ENCODE measurements at places on chromosomes 11 and 22.

DNA sequence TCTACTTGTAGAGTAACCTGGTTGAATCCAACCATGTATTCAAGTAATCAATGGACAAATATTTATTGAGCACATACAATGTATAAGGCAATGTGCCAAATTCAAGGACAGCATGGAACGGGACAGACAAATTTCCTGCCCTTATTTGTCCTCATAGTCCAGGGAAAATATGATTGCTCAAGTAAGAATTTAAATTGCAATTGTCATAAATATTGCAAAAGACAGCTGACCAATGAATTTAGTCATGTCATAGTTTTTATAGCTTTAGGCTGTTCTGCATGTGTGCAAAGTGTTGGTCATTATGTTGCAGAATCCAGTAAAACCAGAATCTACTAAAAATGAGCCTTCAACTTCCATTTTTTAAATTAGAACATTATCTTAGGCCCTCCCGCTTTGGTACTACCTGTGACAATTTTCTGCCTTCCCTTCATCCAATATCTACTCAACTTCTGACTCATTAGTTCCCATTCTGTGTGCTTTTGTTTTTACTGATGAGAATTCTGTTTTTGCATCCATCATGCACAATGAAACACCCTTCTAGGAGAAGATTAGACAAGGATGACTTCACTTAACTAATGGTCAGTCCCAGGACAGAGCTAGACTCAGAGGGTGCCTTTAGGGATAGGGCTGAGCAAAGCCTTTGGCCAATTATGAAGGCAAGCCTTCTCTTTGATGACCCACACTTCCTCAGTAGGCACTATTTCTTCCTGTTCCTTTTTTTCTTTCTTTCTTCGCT is 45.8 kb upstream of the FIBIN start:
- DNase-seq = no peak

DNA sequence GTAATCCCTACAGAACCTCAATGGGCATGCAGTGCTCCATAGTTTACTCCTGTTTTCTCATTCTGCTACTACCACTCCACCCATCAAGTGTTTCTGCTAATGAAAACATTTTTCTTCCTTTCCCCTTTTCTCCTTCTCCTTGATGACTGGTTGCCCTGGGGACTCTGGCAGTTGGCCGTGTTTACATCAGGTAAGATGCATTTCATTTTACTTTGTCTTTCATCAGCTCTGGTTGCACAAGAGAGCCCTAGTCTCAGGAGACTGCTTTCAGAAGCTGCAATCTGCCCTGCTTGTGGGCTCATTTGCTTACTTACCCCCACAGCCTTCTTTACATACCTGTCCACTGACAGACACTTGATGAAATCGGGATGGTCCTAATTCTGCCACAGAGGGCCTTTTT is 19.6 kb upstream of the LIMK2 start:
- no peak for DNase-seq

DNA sequence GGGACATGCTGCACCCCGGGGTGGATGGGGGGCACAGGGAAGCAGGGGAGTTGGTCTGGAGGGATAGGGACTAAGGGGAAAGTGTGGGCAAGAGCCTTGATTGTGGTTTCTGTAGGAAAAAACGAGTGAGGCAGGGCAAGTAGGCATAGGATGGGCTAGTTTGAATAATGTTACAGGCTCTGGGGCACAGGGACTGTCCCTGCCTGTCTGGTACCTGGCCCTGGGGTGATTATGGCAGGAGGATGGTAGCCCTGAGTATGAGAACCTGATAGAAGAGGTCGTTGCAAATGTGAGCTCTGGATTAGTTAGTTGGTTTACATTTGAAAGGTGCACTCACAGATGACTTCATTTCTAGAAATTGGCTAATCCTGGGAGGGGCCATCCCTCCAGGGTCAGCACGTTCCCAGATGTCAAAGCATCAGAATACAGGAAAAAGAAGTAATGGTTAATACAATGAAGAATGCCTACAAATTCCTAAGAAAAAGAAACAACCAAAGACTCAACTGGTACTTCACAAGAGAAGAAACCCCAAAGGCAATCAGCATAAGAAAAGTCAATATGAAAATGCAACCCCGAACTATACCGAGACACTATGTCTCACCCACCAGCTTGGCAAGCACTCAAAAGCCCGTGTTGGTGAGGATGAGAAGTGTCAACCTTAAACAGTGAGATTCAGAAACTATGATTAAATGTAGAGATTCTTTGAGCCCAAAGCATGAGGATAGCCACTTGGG is 11.3 kb upstream of the SMIM38 start:
- no peak for DNase-seq

GRCh38 chr11:134999590-134999989 is 587.5 kb upstream of the B3GAT1 start:
- no peak for DNase-seq

GRCh38 chr11:117857734-117858414 is 18.6 kb downstream of the FXYD6 start:
- DNase-seq = no peak

GRCh38 chr11:69212798-69213110 is 57.0 kb downstream of the SMIM38 start:
- no peak for DNase-seq

- no peak for DNase-seq
Observed at GRCh38 chr22:40567106-40567505, 69.4 kb downstream of the MRTFA start.

- no peak for DNase-seq
Observed at GRCh38 chr22:33747576-33748180, 172.6 kb downstream of the LARGE1 start.

DNA sequence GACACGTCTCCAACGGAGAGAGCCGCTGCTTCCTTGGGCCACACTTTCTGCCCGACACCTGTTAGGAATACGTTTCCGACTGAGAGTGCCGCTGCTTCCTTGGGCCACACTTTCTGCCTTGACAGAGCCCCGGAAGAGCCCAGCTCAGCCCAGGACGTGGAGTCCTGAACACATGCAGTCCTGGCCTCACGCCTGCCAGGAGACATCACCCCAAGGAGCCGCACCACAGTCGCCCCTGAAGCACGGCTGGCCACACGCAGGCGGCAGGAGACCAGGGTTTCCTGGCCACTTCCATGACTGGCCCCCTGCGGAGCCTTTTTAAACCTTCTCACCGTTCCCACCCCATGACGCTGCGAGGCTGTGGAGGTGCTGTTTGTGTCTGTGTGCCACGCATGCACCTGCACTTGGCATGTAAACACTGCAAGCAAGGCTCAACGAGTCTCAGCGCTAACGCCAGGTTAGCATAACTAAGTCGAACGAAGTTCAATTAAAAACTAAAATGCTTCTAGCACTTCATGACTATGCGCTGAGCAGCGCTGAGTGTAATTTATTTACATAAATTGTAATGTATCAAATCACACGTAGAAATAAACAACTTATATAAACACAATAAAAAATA is 8.8 kb downstream of the TOLLIP start:
- no peak for DNase-seq

DNA sequence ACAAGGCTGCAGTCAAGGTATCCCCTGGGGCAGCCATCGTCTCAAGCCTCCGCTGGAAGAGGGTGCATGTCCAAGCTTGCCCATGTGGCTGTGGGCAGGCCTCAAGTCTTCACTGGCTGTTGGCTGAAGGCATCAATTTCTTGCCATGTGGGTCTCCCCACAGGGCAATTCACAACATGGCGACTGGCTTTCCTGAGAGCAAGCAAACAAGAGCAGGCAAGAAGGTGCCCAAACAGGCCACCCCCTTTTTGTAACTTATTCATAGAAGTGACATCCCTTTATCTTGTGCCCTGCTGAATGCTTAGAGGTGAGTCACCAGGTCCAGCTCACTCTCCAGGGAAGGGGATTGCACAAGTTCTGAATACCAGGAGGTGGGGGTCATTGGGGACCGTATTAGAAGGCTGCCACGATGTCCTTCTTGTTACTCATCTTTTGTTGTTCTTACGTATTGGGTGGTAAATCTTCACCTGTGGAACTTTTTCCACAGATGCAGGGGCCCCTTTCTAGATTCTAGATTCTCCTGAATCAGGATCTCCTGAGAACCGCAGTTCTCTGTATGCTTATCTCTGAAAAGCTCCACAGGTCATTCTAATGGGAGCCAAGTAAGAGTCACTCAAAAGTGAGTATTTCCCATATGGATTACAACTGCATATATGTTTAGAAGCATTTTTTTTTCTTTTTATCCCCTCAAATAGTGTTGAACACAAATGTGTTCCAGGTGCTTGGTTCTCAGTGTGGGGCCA is 44.2 kb upstream of the MICAL2 start:
- no peak for DNase-seq

GRCh38 chr11:2940147-2940920 is 11.1 kb upstream of the PHLDA2 start:
- no peak for DNase-seq

DNA sequence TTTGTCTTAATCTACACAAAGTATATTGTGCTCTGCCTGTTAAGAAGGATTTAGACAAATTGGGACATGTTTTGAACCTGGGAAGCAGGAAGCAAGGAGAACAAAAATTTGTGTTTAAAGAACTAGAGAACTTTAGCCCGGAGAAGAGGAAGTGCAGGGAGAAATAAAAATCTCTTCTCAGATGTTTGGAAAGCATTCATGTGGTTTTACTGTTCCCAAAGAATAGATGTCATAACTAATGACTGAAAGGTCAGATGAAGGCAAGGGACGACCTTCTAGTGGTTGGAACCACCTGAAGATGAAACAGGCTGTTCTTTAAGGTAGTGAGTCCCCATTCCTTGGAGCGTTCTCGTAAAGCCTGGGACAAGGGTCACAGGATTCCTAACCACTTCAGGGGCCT is 38.3 kb downstream of the IRAG1 start:
- DNase-seq = no peak

DNA sequence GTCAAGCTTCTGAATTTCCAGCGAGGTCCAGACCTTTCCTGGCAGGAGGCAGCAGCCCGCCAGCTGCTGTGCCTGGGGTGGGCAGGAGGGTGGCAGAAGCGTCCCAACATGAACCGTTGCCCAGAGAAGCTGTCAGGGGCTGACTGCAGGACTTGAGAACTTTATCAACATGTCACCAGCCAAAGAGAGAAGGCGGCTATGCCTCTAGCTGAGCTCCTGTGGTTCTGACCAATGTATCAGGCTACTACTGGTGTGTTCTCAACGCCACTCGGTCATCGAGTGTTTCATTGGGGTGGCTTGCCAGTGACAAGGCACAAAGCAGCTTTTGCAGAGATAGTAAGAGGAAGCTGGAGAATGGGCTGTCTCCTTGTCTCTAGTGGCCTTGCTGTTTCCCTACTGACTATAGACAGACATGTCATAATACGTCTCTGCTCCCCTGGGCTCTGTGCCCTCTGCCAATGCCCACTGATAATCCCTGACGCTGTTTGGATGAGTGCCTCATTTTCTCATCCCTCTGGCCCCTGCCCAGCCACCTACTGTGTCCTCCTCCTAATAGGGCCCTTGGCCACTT is 17.6 kb upstream of the ASCC2 start:
- DNase-seq = no peak

DNA sequence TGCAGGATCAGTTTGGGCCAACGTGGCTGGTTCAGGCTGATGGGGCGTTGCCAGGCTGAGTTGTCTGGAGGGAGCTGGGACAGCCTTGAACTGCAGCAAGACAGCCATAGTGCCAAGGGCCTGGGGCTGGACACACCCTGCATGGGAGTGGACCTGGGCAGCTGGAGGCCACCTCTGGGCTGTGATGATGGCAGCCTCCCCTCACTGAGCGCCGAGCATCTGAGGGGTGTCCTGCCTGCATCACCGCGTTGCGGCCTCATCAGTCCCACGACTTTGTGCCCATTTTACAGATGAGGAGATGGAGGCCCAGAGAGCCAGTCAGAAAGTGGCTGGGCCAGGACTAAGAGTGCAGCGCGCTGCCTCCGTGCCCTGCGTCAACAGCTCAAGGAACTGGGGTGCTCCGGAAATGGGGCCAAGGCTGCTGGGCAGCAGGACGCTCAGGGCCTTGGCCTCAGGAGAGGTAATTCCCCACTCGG is 590 bp upstream of the TSPO start:
- no peak for DNase-seq

- no peak for DNase-seq
Observed at GRCh38 chr11:75147191-75147874, 3.6 kb upstream of the SLCO2B1 start.

GRCh38 chr11:13101644-13102512 is 92.8 kb downstream of the RASSF10 start:
- no peak for DNase-seq

GRCh38 chr22:44363980-44364750 is 51.4 kb upstream of the SHISAL1 start:
- no peak for DNase-seq

GRCh38 chr11:83092488-83093384 is 21.0 kb upstream of the RAB30 start:
- DNase-seq = no peak

- no peak for DNase-seq
Observed at GRCh38 chr22:48628891-48629543, 1198.7 kb downstream of the BRD1 start.

DNA sequence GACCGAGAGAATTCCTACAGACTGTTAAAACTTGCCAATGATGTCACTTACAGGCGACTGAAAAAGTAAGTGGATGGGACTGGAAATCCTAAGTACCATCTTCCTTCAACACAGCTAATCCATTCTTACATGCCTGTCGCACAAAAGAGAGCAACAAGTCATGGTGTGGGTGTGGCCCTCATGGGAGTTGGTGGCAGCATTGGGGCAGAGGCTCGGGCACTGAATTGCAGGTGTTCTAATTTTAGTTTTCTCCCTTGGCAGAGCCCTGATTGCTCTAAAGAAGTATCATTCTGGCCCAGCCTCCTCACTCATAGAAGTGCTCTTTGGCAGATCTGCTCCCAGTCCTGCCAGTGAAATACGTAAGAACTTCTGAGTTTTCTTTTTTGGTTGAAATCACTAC is 4.6 kb downstream of the IGHMBP2 start:
- no peak for DNase-seq

GRCh38 chr22:30701872-30702271 is 7.2 kb downstream of the OSBP2 start:
- no peak for DNase-seq

- no peak for DNase-seq
Observed at GRCh38 chr11:78577495-78577894, 2.8 kb upstream of the NARS2 start.

DNA sequence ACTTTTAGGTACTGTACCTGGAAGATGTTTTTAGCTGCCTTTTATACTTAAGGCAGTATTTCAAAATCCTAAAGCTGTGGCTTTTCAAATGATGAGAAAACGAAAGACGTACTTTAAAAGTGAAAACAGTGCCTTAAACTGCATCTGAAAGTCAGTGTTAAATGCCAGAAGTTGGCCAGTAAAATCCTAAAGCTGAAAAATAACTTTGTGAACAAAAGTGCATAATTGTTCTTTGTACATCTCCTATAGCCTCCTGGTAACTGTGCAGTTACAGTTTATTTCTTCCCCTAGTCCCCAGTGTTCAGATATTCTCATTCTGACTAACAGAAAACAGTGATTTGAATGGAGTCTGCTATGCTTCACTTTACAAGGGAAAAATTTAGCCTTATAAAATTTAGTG is 6.8 kb downstream of the EED start:
- DNase-seq = no peak

DNA sequence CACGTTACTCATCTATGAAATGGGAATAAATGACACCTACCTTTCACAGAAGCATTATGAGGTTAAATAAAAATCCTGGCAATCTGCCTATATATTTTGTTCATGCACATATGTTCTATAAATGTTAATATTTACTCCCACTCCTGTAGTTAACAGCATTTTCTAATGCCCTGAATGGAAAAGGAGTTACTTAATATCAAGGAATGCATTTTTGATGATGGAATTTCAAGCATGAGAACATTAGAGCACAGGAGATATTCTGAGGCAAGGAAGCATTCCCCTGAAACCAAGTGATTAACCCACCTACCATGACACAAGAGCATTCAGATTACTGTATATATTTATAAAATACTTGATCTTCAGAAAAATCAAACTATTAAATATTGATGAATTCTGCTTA is 102.1 kb downstream of the ARHGAP32 start:
- DNase-seq = no peak
